ENCODE measurements at places on chromosomes 5 and 9. TPM values are rescaled to one million over a fixed set of nuclear protein-coding genes. Genes with fewer than 3 reads are reported as not detected.

- H3K4me3 ChIP-seq, result no peak overlapping the region
- peak; percentile 77 for DNase-seq
- no peak overlapping the region for H3K27ac ChIP-seq
- H3K27me3 ChIP-seq, result no peaks in the 10 kb centered on the region
- H3K4me1 ChIP-seq, result no peaks in the 10 kb centered on the region
Measured at GRCh38 chr5:169027501-169028061, 273.4 kb downstream of the SLIT3 start.

GRCh38 chr5:63025679-63026078 is 447.1 kb downstream of the LRRC70 start:
- no peak overlapping the region for H3K4me3 ChIP-seq
- no peaks in the 10 kb centered on the region for H3K4me1 ChIP-seq
- DNase-seq, result no peak
- no peak overlapping the region for H3K27ac ChIP-seq
- no peaks in the 10 kb centered on the region for H3K27me3 ChIP-seq
- H3K36me3 ChIP-seq, result no peaks in the 10 kb centered on the region

- H3K36me3 ChIP-seq, result peaks cover 2% of the 10 kb centered on the region
- DNase-seq, result no peak
- H3K27ac ChIP-seq, result no peak overlapping the region
- H3K27me3 ChIP-seq, result no peaks in the 10 kb centered on the region
Measured at GRCh38 chr5:154355129-154355611, 90.6 kb upstream of the SAP30L start.

DNA sequence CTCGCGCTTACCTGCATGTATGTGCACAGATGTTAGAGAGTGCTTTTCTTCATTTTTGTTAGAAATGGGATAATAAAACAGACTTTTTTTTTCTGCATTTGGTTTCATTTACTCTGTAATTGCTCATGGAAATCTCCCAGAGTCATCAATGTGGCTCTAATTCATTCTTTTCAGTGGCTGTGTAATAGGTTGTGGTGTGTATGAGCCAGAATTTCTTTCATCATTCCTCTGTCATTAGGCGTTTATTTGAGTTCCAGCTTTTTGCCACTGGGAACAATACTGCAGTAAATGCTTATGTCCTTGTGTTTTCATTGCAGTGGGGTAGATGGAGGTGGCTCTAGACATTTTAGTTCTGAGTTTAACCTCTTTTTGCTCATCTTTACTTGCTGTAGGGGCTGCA is 118.9 kb downstream of the NXNL2 start:
- H3K36me3 ChIP-seq, result no peaks in the 10 kb centered on the region
- DNase-seq, result peak; percentile 41
- no peak overlapping the region for H3K27ac ChIP-seq
- no peaks in the 10 kb centered on the region for H3K27me3 ChIP-seq

DNA sequence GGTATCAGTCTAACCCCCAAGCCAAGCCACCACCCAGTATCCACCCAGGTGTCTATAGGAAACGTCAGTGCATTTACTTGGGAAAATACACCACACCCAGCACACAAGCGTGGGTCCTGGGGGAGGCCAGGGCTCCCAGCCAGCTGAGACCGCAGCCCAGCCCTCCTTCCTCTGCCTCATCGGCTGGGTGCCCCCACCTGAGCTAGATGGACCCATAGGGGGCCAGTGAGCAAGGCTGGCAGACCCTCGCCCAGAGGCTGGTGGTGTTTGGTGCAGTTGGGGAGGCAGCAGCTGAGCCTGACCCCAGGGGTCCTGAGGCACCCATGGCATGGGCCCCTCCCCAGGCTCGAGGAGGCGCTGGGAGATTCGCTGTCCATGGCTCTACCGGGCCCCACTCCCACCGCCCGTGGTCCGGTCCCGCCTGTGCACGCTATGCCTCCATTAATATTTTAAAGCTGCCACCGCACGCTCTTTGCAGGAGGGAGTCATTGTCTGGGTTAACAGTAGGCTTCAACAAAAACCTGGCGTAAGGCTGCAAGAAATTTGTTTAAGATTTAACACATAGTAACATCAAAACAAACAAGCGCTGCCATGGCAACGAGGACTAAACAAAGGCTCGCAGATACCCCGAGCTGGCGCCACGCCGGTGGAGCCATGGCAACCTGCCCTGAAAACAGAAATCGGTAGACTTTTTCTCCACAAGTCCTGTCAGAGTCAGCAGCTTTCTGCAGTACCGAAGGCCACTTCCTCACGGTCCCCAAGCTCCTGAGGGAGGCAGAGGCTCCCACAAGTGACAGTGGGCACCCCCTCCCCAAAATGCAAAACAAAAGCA is 20.6 kb downstream of the TPPP start:
- H3K36me3 ChIP-seq, result peaks cover 5% of the 10 kb centered on the region
- DNase-seq, result peak; percentile 99
- no peak overlapping the region for H3K27ac ChIP-seq
- H3K27me3 ChIP-seq, result no peaks in the 10 kb centered on the region

DNA sequence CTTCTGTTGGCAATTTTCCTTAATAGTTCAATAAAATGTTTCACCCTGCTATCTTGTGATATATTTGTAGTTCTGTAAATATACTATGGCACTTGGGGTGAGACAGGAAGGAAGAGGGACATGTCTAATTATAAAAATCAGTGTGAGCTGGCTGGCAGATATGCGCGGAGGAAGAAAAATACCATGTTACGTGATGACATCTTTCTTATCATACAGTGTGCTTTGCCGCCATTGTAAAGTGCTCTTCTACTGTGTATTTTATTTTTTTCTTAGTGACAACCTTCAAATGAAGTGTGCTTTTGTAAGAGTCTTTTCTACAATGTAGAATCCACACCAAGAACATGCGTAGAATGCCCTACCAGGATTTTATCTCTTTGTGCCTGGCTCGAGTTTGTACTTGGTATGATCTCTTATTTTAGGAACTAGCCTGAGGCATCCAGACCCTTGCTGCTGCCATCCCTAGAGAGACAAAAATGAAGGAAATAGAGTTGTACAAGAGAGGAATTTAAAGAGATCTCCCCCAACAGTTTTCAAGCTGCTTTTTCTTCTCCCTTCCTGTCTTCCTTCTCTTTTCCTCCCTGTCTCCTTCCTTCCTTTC is 46.7 kb upstream of the RIOK2 start:
- H3K4me3 ChIP-seq, result no peak overlapping the region
- no peaks in the 10 kb centered on the region for H3K36me3 ChIP-seq
- H3K27me3 ChIP-seq, result no peaks in the 10 kb centered on the region
- no peak overlapping the region for H3K27ac ChIP-seq
- H3K4me1 ChIP-seq, result no peaks in the 10 kb centered on the region

GRCh38 chr5:133554279-133554678 is 58.1 kb downstream of the FSTL4 start:
- DNase-seq, result no peak
- H3K27ac ChIP-seq, result no peak overlapping the region
- no peak overlapping the region for H3K4me3 ChIP-seq
- no peaks in the 10 kb centered on the region for H3K4me1 ChIP-seq
- H3K36me3 ChIP-seq, result no peaks in the 10 kb centered on the region

- H3K4me3 ChIP-seq, result no peak overlapping the region
- H3K27ac ChIP-seq, result no peak overlapping the region
- no peak for DNase-seq
- H3K4me1 ChIP-seq, result peaks cover 6% of the 10 kb centered on the region
Measured at GRCh38 chr5:123527190-123527589, 15.2 kb downstream of the CSNK1G3 start.

- no peaks in the 10 kb centered on the region for H3K27me3 ChIP-seq
- H3K4me3 ChIP-seq, result no peak overlapping the region
- no peaks in the 10 kb centered on the region for H3K4me1 ChIP-seq
- H3K36me3 ChIP-seq, result no peaks in the 10 kb centered on the region
- no peak for DNase-seq
- no peak overlapping the region for H3K27ac ChIP-seq
Measured at GRCh38 chr5:136598802-136599404, 233.6 kb upstream of the TRPC7 start.

DNA sequence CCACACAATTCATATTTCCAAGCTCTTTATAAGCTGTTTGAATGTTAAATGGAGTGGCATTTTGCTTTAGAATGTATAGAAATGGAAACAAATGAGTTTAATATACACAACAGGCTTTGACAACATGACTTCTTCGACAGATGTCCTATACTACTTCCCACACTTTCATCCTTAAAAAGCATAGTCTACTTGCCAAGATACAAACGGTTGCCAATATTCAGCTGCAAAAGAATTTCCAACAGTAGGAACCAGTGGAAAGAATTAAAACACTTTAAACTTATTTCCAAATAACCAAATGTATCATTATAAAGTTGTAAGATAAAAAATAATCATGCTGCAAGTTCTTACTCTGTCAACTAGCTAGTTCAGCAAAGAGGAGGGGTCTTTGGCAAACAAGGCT is 456.4 kb downstream of the PDE4D start:
- no peaks in the 10 kb centered on the region for H3K27me3 ChIP-seq
- no peaks in the 10 kb centered on the region for H3K36me3 ChIP-seq
- no peak overlapping the region for H3K27ac ChIP-seq
- peak; percentile 90 for DNase-seq
- H3K4me3 ChIP-seq, result no peak overlapping the region
- no peaks in the 10 kb centered on the region for H3K4me1 ChIP-seq

GRCh38 chr5:52560366-52560765 is 227.3 kb upstream of the ITGA1 start:
- H3K36me3 ChIP-seq, result no peaks in the 10 kb centered on the region
- H3K4me3 ChIP-seq, result no peak overlapping the region
- DNase-seq, result peak; percentile 55
- H3K27ac ChIP-seq, result no peak overlapping the region

- peak overlapping the region; percentile 51 for H3K27ac ChIP-seq
- H3K4me1 ChIP-seq, result peaks cover 46% of the 10 kb centered on the region
- DNase-seq, result peak; percentile 72
- peak overlapping the region; percentile 20 for H3K4me3 ChIP-seq
- no peaks in the 10 kb centered on the region for H3K36me3 ChIP-seq
Measured at GRCh38 chr9:81690251-81690851, 1.0 kb upstream of the TLE1 start.

DNA sequence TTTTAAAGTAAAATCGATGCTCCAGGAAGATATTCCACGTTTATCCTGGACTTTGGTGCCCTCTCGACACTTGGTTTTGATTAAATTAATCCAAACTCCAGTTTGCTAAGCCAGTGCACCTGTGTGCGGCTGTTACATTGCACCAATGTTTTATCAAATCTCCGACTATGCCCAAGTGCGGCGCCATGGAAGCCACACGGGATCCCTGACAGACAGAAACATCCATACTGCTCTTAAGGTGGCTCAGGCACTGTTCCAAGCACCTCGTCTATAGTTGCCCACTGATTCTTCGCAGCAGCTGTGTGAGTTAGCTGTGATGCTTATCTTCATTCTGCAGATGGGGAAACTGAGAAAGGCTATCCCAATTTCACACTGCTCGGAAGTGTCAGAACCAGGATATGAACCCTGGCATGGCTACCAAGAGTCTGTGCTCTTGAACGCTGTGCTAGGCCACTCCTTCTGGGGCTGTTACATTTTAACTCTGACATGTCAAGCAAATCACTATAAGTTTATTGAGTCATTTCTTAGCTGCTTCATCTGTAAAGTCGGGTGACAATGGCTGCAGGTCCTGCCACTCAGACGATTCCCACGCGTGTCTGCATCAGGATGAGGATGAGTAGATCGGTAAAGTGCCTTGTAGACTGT is 113.0 kb downstream of the ADAMTS2 start:
- no peak overlapping the region for H3K4me3 ChIP-seq
- no peaks in the 10 kb centered on the region for H3K36me3 ChIP-seq
- no peaks in the 10 kb centered on the region for H3K27me3 ChIP-seq

DNA sequence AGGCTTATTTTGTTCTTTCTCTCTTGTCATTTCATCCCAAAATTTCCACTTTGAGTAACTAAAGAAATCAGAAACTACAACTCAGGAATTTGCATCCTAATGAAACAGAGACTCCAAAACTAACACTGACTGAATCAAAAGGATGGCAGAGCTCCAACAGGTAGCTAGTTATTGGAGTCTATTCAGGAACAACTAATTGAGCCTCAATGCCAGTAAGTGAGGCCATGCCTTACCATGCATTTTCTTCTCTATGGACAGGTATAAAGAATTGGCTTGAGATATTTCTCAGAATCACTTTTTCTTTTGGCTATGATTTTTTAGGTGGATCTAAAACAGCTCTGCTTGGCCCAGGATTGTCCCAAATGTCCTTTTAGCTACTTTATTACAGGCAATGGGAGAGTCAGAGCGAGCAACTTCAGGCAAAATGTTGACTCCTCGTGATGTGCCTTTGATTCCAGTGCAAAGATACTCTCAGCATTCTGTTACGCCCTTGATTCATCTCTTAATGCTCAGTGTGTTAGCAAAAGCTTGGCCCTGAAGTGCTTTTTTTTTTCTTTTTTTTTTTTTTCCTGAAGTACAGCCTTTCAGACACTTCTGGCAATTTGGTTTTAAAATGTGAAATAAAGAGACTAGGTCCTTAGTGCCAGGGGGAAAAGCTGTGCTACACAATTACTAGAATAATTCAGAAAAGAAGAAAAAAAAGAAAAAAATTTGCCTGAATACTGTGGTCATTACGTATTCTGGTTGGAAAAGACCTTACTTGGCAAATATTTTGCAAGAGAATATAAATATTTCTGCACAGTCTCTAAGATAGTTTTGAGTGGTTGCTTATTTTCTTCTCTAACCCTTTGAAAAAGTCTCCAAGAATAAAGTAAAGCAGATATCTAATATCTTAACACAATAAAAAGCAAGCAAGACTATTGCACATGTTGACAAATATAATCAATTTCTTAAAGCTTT is 423.7 kb downstream of the ANXA1 start:
- no peak for DNase-seq
- no peak overlapping the region for H3K4me3 ChIP-seq
- no peaks in the 10 kb centered on the region for H3K36me3 ChIP-seq

GRCh38 chr5:82815871-82816270 is 261.3 kb downstream of the TMEM167A start:
- no peaks in the 10 kb centered on the region for H3K36me3 ChIP-seq
- H3K4me3 ChIP-seq, result no peak overlapping the region
- no peak for DNase-seq
- H3K4me1 ChIP-seq, result no peaks in the 10 kb centered on the region

GRCh38 chr9:27398982-27399653 is 102.2 kb upstream of the EQTN start:
- no peak overlapping the region for H3K4me3 ChIP-seq
- no peaks in the 10 kb centered on the region for H3K27me3 ChIP-seq
- H3K4me1 ChIP-seq, result peaks cover 4% of the 10 kb centered on the region
- DNase-seq, result no peak
- H3K27ac ChIP-seq, result no peak overlapping the region

DNA sequence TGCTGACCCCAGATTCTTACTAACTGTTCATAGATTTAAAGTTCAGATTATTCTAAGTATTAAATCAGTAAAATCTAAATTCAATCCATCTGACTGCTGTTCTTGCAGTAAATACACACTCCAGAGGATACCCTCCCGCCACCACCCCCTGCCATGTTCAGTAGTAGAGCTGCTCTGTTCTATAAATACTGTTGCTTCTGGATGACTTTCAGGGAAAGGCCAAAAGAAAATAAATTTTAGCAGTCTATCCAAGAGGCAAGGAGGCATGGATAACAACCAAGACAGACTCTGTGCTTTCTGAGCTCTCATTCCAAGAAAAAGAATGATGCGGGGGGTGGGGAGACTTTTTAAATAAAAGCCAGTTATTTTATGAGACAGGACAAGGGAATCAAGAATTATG is 115.1 kb downstream of the ADAMTS6 start:
- H3K4me1 ChIP-seq, result peaks cover 19% of the 10 kb centered on the region
- H3K36me3 ChIP-seq, result no peaks in the 10 kb centered on the region
- H3K27ac ChIP-seq, result no peak overlapping the region
- H3K27me3 ChIP-seq, result no peaks in the 10 kb centered on the region

GARNL3 gene
- 1.8 TPM for polyA plus RNA-seq

SLC36A2 gene
- not detected for polyA plus RNA-seq

DAB2IP gene
- 25.2 TPM for polyA plus RNA-seq

TRIM36 gene
- 0.60 TPM for polyA plus RNA-seq

FOXD4L6 gene
- 0.05 TPM for polyA plus RNA-seq

ADRB2 gene
- polyA plus RNA-seq, result 11.0 TPM

RASGEF1C gene
- polyA plus RNA-seq, result 0.03 TPM

HRH2 gene
- 1.8 TPM for polyA plus RNA-seq

QRFP gene
- polyA plus RNA-seq, result 0.16 TPM

POC5 gene
- polyA plus RNA-seq, result 11.4 TPM

PRELID2 gene
- polyA plus RNA-seq, result 1.2 TPM

SARDH gene
- polyA plus RNA-seq, result 2.2 TPM

MOB3B gene
- 1.6 TPM for polyA plus RNA-seq
